Uterus (tissue), 4 donors: ENCODE measurements at places on chromosomes 7 and 10. TPM values are rescaled to one million over a fixed set of nuclear protein-coding genes. Genes with fewer than 3 reads are reported as not detected.

GRCh38 chr7:102089175-102090098 lies 197.2 kb upstream of the SH2B2 start:
- DNase-seq: no peak

The CTAGE8 gene
- not detected for total RNA-seq

DNA sequence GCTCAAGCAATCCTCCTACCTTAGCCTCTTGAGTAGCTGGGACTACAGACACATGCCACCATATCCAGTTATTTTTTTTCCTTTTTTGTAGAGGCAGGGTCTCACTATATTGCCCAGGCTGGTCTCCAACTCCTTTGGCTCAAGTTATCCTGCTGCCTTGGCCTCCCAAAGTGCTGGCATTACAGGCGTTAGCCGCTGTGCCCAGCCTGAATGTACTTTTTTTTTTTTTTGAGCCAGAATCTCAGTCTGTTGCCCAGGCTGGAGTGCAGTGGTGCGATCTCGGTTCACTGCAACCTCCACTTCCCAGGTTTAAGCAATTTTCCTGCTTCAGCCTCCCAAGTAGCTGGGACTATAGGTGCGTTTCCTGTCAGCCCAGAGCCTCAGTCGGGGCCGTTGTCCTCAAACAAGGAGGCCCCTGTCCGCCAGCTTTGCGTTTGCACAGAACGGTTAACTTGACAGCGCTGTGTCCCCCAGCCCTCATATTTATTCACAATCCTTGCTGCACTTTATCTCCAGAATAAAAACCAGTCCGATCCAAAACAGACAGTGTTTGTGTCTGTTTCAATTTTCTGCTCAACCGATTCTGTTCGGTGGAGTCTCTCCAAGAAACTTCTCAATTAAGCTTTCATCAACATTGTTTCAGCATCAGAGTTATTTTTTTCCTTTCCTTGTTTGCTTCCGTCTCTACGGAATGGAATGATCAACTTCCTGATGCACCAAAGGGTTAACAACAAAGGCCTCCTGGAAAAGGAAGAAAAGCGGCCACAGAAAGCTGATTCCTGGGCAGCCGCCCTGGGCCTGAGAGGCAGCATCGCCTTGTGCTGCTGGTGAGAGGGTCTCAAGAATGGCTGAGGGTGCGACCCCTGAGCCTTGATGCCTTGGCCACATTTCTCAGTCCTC lies 64.5 kb downstream of the PDIA4 start:
- DNase-seq: no peak

The SLC26A5 gene
- total RNA-seq: not detected

DNA sequence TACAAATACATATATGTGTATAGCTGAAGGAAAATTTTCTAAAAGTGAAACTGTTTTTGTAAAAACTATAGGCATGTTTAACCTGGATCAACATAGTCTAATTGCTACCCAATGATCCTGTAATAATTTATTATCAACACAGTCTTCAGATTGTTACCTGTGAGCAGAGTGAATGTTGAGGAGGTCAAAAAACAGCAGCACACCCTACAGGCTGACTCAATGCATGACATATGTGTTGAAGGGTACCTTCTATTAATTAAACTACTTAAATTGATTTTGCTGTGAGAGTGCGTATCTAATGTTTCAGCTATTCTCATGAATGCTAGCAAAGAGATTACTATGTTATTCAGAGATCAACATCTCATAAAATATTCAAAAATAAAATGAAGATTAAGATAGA lies 411.4 kb downstream of the TNS3 start:
- DNase-seq: no peak
